ENCODE measurements at places on chromosomes 2 and 18.

DNA sequence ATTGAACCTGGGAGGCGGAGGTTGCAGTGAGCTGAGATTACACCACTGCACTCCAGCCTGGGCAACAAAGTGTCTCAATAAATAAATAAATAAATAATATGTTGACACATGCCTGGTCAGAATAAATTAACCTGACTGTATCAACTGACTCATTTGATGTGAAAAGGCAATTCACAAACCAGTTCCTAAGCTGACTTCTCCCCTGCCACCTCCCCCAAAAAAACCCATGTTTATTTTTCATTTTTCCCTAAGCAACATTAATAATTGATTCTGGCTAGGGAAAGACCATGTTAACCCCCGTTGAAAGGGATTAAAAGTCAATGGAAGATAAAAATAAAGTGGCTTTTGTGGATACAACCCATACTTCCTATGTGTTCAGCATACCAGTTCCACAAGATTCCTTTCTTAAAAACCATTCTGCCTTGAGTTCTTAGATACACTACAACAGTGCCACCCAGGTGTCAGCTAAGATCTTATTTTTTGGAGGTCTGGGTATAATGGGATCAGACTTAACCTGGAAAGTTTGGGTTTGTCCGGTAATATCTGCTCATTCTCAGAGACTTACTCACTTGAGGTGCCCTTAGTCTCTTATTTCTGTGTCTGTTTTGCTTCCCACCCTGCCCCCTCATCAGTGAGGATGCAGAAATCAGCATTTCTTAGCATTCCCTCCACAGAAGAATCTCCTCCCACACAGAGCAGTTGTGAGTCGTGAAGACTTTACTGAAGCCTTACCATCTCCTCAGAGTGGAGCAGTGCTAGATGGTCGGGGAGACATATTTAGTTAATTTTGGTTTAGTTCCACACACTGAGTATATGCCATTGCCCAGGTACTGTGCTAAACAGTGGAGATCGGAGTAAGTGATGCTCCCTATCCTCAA lies 10.1 kb upstream of the MCFD2 start:
- no peak for DNase-seq

DNA sequence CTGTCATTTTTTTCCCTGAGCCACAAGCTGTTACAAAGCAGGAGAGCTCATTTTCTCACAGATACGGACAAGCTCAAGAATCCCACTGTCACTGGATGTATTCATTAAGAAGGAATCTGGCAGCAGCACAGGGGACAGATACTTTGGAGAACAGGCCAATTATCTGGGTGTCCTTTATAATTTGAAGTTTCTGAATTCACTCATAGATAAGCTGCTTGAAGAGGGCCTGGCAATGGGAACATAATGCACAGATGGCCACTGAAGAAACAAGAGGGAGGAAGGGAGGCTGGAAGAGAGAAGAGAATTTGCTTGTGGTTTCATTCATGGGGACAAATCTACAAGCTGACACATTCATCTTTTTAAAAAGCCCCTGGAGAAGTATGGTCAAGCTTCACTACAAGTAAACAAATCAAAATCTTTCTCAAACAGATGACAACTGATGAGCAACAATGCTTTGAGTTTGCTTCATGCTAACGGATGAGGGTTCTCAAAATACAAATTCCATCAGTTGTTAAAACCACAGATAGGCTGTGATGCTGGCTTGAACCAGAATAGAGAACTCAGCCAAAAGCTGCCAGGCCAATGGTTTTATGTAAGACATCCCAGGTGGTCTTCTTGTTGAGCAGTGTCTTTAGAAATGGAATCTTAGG lies 11.9 kb downstream of the BCL2 start:
- DNase-seq: no peak

DNA sequence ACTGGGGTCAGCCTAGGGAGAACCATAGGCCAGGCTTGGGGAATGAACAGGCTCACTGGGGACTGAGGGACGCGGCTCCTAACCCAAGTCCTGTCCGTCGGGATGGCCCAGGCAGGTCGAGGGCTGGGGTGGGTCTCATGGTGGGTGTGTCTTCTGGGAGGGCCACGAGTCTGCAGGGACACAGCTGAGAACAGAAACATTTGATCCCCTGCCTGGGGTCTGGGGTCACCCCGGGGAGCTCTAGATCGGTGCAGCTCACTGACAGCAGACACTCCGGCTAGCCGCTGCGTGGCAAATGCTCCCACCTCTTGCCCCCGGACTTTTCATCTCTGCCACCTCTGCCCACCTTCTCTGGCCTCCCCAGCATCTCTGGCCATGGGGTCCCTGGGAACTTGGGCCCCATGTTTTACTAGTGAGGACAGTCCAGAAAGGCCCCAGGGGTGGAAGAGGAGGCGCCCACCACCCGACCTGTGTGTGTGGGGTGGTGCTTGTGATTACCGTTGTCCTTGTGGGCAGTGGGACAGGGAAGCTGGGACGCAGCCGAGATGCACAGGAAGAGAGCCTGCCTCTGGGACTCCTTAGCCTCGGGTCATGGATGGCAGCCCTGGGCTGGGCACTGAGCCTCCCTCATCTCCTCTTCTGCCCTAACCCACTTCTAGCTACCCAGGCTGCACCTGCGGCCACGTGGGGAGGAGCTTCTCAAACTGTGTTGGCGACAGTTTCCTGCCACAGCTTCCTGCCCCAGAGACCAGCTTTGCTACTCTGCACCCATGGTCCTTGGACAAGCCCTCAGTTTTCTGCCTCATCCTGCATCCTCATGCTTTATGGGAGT lies 4.9 kb downstream of the ZAP70 start:
- DNase-seq: no peak

GRCh38 chr18:46536215-46536874 lies 120.7 kb downstream of the LOXHD1 start:
- DNase-seq: peak; percentile 47

DNA sequence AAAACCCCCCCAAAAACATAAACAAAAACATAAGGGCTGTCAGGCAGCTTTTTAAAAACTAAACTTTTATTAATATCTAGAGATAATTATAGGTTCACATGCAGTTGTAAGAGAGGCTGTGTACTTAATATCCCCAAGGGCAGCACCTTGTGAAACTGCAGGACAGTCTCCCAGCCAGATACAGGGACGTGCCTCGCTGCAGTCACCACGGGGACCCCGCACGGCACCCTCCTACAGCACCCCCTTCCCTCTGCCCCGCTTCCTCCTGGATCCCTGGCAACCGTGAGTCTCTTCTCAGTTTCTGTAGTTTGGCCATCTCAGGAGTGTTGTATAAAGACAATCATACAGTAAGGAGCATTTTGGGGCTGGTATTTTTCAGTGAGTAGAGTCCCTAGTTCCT lies 6.8 kb upstream of the COLEC11 start:
- DNase-seq: no peak

GRCh38 chr2:151171186-151171585 lies 90.5 kb downstream of the RBM43 start:
- DNase-seq: no peak

DNA sequence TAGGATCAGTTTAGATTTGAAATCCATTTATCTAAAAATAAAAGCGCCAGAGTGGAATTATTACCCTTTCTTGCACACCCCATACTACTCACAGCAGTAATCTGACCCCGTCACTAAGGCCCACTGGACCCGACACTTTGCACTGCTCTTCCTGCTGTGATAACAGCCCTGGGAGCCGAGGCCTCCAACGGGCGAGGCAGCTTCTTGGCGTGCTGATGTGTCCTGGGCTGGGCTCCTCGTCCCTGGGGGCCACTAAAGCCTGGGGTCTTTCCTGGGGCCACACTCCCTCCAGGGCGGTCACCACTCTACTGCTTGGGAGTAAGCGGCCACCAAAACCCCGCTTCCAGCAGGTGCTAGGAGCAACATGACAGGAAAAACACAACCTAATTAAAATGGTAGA lies 61.7 kb downstream of the ZAP70 start:
- no peak for DNase-seq

GRCh38 chr2:68318914-68319397 lies 793 bp downstream of the CNRIP1 start:
- DNase-seq: no peak

- no peak for DNase-seq
Observed at GRCh38 chr2:239246723-239247122, 154.1 kb downstream of the HDAC4 start.

- DNase-seq: no peak
Observed at GRCh38 chr2:13091861-13092378, 375.2 kb downstream of the TRIB2 start.

DNA sequence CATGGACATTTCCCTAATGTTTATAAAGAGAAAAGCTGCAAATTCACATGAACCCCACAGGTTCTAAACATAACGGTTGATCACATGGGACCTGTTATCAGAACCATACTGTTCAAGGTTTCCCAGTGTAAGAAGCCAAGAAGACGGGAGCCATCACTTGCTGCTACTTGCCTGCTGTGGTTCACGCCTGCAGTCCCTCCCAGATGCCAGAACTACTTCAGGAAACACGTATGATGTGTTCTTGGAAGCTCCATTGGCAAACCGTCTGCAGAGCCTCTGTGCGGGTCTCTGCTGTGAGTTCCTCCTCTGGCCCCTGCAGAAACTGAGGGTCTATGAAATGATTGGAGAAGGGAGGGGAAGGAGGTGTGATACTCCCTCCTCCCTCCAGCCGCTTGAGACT lies 75.2 kb downstream of the CABLES1 start:
- no peak for DNase-seq

DNA sequence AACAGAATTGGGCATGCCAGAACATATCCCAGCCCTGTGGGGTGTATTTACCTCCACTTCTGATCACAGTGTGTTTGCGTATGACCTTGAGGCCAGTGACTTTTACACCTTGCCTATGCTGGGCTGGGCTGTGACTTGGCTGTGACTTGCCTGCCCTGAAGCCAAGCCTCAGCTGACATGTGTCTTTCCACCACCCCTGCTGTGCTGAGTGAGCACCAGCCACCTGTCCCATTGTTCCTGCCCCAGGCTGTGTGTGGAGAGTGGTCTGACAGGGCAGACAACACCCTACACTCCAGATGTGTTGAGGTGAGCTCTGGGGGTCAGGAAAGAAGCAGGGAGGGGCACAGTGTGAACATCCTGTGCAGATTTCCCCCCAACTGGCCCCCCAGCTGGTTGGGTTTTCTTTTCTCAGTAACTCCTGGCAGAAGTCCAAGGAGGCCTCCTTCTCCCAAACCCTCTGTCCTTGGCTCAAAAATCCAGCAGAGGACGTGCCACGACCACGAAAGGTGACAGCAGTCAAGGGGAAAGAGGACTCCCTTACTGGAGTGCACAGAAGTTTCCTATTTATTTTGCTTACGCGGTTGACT lies 5.1 kb upstream of the STEAP3 start:
- peak; percentile 73 for DNase-seq

GRCh38 chr2:50782543-50782942 lies 249.4 kb downstream of the NRXN1 start:
- DNase-seq: no peak

DNA sequence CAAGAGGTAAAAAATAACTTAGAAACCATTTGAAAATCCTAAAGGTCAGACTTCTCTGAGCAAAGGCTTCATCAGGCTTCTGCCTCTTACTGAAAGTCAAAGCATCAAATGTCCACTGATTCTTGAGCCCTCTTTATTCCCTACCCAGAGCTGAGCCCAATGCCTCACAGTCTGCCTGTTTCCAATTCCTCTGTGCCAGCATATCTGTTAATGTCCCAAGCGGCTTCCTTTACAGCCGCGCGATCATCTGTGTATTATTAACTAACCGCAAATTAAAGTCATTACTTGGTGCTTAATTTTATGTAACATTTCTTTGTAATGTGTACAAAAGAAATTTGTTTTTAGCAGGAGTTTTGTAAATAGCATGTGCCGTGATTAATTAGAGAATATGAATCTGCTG lies 418.8 kb upstream of the HNRNPA3 start:
- DNase-seq: no peak

DNA sequence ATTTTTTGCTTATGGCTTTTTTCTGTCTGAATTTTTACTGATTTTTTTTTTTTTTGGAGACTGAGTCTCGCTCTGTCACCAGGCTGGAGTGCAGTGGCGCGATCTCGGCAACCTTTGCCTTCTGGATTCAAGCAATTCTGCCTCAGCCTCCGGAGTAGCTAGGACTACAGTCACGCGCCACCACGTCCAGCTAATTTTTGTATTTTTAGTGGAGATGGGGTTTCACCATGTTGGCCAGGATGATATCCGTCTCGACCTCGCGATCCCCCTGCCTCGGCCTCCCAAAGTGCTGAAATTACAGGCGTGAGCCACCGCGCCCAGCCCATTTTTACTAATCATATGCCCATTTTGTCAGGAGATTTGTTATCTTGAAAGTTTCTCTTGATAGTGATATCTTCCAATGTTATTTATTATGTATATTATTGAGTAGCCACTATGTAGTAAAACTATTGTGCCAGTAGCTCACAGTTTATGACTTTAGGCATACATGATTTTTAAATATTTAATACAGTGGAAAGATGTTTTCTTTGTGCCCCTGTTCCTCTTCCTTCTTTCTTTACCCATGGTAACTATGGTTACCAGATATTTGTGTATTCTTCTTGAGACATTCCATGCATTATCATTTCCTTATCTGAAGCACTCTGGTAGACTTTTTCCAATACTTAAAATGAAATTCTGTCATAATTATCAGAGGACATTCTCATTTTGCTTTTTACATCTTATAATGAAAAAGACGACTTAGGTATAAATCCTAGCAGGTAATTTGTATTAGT lies 2.1 kb downstream of the HAT1 start:
- DNase-seq: no peak

- no peak for DNase-seq
Observed at GRCh38 chr2:175576875-175577274, 395.4 kb upstream of the ATP5MC3 start.

DNA sequence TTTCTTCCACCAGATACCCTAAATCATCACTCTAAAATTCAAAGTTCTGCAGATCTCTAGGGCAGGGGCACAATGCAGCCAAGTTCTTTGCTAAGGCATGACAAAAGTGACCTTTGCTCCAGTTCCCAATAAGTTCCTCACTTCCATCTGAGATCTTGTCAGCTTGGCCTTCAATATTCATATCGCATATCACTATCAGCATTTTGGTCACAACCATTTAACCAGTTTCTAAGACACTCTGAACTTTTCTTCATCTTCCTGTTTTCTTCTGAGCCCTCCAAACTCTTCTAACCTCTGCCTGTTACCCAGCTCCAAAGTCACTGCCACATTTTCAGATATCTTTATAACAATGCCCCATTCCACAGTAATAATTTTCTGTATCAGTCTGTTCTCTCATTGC lies 452.6 kb upstream of the TRIB2 start:
- no peak for DNase-seq

DNA sequence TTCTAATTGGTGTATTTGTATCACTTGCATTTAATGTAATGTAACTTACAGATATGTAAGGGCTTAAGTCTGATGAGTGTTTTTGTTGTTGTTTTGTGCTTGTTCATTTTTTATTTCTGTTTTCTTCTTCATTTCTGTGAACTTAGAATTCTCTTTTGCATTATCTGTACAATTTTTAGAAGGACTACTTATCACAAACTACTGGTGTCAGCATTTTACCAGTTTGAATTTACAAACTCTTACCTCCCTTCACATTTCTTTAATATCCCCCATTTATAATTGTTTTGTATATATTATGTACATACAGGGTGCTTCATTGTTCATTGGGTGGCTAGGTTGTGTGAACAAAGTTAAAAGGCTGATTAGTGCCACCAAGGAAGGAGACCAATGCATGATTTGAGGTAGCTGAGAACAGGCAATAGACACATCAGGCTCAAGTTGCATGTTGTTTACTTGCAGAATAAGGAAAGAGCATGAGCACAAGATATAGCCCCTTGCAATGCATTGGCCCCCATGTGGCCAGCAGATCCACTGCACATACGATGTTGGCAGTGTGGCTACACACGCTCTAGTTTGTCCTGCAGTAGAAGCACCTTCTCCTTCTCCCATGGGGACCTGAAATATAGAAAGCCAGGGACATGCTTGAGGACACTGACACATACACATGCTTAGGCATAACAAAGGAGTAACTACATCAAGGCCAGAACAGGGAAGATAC lies 198.2 kb downstream of the CD8B2 start:
- DNase-seq: no peak

GRCh38 chr2:160006475-160006874 lies 55.9 kb downstream of the PLA2R1 start:
- no peak for DNase-seq

All from ELR (cell line).